ENCODE measurements at places on chromosomes 2 and 18.

DNA sequence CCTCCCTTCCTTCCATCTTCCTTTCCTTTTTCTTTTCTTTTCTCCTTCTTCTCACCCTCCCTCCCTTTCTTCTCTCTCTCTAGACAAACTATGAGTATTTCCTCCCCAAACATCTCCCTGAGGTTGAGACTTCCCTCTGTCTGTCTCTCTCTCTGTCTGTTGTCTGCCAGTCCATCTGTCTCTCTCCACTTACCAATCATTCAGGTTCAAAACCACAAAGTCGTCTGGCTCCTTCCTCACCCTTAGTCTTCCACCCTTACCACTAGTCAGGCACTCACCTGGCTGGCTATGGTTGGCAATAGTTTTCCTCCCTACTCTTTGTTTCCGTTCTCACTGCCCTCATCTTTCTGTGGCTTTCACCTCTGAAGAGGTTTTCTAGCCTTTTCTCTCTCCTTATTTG lies 12.9 kb downstream of the CCL20 start:
- no peak for DNase-seq

DNA sequence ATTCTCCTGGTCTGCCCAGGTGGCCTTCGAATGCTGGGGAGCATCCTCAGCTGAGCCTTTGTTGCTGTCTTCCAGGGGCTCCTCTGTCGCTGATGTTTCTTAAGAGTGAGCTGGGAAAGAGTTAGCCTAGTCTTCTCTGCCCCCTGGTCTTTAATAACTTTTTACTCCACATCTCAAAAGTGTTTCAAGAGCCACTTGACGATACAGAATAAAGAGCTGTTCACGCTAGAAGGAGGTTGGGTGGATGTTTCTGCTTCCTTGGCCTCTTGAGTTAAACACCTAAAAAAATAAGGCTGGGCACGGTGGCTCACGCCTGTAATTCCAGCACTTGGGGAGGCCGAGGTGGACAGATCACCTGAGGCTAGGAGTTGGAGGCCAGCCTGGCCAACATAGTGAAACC lies 2.8 kb upstream of the BUB1 start:
- no peak for DNase-seq

- no peak for DNase-seq
Observed at GRCh38 chr2:201820383-201821007, 14.2 kb downstream of the CDK15 start.

DNA sequence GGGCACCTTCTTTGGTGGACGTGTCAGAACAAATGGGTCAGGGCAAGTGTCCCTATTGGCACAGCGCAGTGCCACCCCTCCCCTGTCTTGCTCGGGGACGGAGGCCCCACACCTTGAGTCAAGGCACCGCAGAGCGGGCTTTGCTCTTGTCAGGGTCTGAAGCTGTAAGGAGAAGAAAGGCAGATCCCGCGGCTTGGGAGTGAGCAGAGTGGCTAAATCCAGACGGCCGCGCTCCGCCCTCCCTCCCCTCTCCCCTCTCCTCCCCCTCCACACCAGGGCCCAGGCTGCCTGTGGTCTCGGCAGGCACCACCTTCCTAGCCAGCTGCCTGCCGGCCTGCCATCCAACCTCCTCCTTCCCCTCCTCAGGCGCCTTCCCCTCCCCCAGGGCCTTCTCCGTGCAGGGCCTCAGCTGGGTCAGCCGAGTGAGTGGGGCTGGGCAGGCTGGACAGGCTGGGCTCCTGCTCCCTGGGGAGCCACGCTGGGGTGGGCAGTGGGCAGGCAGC lies 25.8 kb downstream of the SPEG start:
- DNase-seq, result no peak

DNA sequence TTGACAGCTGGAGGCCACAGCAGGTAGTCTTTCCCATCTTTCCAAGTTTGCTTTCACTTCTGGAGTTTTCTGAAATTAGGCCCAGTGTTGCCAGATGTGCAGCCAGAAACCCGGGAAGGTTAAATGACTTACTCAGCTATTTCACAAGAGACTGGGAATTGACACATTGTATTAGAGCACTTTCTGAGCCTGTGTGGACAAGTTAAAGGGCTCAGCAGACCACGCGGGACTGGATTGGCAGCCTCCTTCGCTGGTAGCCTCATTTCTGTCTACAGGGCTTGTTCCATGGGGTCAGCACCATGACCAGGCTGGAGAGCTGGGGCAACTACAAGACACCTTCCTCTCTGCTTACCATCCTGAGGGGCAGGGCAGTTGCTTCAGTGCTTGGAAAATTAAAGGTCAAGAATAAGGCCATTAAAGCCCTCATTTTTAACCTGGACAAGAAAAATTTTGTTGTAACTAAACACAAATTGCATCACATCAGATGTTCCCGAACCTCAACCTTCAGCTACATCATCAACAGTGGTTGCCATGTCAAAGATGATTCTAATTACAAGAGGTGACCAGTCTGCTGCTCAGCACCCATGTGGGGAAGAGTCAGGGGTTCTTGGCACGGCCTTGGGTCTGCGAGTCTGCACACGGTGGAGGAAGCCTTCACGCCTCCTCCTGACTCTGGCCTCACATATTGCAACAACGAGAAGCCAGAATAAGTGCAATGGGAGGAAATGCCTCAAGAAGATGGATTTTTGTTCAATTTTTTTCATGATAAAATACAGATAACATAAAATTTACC lies 279.5 kb upstream of the RAB6C start:
- no peak for DNase-seq

- DNase-seq, result no peak
Observed at GRCh38 chr18:74507097-74507881, 11.1 kb downstream of the CNDP2 start.

- no peak for DNase-seq
Observed at GRCh38 chr2:36287363-36288275, 68.0 kb upstream of the CRIM1 start.

DNA sequence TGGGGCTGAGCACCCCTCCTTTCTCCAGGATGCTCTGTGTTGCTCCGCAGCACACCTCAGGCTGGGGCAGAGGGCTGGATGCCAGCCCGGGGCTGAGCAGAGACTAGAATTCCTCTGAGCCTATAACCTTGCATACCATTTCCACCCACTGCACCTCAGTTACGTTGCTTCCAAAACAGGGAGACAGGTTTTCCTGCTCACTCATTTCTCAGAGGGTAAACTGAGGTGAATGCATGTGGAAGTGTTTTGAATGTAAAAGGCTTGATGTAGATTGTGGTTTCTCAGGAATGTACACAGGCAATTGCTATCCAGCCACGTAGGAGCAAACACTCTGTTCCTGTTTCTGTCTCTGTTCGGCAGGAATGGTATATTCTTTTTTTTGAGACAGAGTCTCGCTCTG lies 45.3 kb downstream of the EDAR start:
- DNase-seq, result no peak

DNA sequence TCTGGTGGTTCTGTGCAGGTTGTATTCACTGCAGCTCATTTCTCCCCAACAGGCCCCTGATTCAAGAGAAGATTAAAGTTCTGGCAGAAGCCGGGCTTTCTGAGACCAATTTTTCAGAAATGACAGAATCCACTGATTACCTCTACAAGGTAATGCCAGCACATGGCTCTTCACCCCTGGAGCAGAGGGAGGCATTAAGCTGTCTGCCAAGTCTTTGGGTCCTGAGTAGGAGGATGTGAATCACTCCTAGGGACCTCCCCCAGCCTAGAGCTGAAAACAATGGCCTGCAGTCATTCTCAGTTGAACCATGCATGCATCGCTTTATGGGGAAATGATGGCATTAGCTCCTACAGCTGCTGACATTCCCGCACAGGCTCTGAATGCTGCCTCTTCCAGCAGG lies 20.5 kb upstream of the RPL37A start:
- no peak for DNase-seq

DNA sequence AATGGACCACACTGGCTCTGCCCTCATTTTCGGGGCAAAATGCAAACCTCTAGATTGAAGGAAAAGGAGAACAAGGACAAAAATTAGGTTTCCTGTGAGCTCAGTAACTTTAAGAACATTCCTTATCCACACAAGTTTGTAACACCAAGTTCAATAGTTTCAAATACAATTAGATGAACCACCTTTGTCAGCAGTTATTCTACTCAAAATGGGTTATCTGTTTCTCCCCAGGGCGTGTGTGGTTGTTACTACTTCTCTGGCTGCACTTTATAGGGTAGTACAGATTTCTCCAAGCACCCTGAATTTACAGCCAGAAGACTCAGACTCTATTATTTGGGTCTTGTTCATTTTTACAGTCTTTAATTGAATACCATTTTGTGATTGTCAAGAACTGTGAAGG lies 45.0 kb upstream of the TANK start:
- DNase-seq, result no peak

DNA sequence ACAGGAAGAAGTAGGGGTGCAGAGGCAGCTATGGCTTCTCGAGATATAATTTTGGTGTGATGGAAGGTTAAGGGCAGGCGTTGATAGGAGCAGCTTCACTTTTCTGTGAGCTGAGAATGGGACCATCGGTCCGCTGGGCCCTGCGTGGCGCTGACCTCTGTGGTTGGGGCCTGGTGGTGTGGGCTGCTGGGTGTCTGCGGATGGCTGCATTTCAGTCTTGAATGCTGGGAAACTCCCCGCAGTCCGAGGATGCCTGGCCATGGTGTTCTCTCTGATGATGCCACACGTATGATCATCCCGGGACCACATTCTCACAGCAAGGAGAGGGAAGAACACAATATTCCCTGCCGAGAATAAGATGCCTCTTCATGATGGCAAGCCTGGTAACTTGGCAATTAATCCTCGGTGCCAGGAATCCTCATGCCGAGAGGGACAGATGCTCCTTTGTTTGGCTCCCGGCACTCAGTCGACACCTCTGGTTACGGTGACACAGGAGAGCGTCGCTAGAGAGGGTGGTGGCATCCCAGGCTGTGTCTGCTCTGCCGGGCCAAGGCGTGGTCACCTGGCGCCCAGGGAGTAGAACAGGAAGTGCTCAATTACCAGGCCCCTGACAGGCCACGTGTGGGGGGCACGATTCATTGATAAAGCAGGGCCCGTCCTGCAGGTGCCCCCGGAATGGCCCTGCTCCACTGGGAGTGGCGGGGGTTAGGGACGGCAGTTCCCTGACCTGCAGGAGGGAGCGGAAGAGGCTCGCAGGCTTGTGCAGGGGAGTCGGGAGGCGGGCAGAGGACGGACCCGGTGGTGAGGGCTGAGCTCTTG lies 119.4 kb upstream of the CTDP1 start:
- no peak for DNase-seq

- DNase-seq, result peak; percentile 42
Observed at GRCh38 chr2:1550658-1551316, 137.5 kb downstream of the TPO start.

- DNase-seq, result no peak
Observed at GRCh38 chr18:9474108-9474982, 968 bp upstream of the RALBP1 start.

- no peak for DNase-seq
Observed at GRCh38 chr18:63319383-63320122, at the start of gene BCL2. Gene BCL2, minus strand, starts transcription at chr18:63319769.

GRCh38 chr2:190780594-190780993 lies 100.0 kb upstream of the GLS start:
- no peak for DNase-seq

DNA sequence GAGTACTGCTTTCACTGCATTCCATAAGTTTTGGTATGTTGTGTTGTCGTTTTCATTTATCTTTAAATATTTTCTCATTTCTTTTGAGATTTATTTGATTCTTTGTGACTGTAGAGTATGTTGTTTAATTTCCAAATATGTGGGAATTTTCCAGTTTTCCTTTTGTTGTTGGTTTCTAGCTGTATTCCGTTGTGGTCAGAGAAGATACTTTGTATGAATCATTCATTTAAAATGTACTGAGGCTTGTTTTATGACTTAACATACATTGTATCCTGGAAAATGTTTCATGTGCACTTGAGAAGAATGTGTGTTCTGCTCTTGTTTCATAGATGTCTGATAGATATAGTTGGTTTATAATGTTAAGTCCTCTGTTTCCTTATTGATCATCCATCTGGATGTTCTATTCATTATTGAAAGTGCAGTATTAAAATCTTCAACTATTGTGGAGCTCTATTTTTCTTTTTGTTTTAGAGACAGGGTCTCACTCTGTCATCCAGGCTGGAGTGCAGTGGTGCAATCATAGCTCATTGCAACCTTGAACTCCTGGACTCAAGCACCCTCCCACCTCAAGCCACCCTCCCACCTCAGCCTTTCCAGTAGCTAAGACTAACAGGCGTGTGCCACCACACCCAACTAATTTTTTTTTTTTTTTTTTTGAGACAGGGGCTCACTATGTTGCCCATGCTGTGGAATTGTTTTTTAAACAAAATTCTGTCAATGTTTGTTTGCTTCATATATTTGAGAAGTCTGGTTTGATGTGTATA lies 96.8 kb downstream of the TAF4B start:
- DNase-seq, result no peak

DNA sequence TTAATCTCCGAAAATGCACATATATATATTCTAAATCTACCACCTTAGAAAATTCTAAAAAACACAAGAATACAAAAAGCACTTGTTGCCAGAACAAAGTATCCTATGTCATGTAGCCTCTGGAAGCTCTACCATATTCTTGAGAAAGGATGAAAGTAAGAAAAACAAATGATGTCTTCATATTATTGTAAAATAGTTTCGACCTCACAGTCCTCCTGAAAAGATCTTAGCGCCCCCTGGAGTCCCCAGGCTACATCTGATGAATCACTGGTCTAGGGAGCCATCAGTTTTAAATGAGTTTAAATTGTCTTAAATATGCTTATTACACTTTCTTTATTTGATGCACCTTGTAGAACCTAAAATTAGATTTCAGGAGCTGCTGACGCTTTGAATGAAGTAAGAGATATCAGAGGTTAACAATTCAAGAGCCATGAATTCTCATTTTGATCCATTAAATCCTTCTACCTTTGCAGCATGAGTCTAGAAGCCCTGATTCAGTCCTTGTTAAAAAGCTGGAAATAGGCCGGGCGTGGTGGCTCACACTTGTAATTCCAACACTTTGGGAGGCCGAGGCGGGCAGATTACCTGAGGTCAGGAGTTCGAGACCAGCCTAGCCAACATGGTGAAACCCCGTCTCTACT lies 138.8 kb downstream of the MCFD2 start:
- peak; percentile 3 for DNase-seq

DNA sequence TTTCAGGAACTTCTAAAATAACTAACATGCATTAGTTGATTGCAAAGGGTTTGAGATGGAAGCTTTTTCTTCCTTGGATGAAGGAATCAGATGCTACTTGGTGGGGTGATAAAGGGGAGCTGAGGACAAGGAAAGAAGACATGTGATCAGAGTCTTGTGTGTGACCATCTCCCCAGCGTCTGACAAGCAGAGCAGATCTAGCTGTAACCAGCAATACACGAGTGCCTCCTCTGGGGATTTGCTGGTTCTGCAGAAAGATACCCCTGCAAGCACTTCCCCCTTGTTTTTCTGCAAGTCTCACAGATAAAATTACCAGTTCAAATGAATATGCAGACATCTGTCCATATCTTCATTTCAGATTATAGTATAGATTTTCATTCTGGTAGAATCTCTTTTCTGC lies 2.7 kb downstream of the CDH7 start:
- no peak for DNase-seq

DNA sequence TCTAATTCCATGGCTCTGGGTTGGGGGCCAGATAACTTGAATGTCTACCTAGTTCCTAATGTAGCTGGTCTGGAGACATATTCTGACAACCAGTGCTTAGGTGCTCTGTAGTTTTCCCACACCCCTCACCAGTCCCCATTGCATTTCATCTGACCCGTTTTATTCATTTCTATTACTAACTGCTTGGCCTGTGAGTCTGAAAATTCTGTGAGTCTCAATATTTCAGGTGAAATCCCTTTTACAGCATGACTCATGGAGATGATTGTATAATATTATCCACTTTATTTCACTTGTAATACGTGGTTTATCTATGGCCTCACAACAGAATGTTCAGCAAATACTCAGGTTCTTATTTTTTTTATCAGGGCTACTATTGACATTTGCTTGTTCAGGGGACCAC lies 103.7 kb upstream of the UGP2 start:
- DNase-seq, result no peak

All from stimulated activated CD8-positive, alpha-beta memory T cell treated with anti-CD3 and anti-CD28 coated beads, Interleukin-4, amount 100 ng/mL, for 1 hour (primary cell).